Right lobe of liver (tissue), 6 donors: ENCODE measurements at places on chromosomes 4 and X. TPM values are rescaled to one million over a fixed set of nuclear protein-coding genes. Genes with fewer than 3 reads are reported as not detected.
A peak's percentile ranks its signal among the peaks of the same experiment; 100 is the strongest.

- no peak for DNase-seq
Measured at GRCh38 chrX:115251458-115252233, 17.8 kb upstream of the LRCH2 start.

- no peak for DNase-seq
Measured at GRCh38 chr4:102037566-102037965, 247.0 kb downstream of the BANK1 start.

- peak; percentile 71 for DNase-seq
Measured at GRCh38 chrX:119482481-119483480, 14.5 kb downstream of the SLC25A5 start.

DNA sequence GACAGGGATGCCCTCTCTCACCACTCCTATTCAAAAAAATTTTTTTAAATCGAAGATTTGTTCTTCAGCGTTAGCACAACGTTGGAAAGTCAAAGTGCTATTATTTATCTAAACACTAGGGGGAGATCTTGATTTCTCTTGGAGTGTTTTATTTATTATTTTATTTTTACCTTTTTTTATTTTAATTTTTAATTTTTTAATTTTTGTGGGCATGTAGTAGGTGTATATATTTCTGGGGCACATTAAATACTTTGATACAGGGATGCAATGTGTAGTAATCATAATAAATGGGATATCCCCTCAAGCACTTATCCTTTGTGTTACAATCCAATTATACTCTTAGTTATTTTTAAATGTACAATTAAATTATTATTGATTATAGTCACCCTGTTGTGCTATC, 37.4 kb upstream of the SLC10A4 start:
- no peak for DNase-seq

GRCh38 chrX:102859550-102859871, 77.6 kb upstream of the RAB40AL start:
- DNase-seq, result no peak

- DNase-seq, result no peak
Measured at GRCh38 chrX:143296521-143296920, 220.8 kb downstream of the SPANXN3 start.

- DNase-seq, result no peak
Measured at GRCh38 chrX:13432414-13433297, 112.8 kb upstream of the ATXN3L start.

DNA sequence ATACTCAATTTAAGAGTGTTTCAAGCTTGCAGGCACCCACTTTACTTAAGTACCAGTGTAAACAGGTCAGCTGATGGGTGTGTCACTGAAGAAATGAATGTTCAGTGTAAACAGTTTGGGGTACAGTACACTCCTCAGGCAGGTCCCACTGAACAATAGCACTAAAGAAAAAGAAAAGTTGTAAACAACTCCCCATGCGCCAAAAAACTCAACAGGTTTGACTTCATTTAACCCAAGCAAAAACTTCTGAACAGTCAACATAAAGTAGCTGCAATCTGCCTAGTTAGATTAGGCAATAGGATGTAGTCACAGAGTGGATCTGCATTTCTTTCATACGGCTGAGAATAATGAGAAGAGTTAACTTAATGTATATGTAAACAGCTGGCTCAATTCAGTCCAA, 93.2 kb downstream of the FAM13A start:
- no peak for DNase-seq

GRCh38 chrX:45842926-45843315, 642.2 kb upstream of the DIPK2B start:
- no peak for DNase-seq

- DNase-seq, result no peak
Measured at GRCh38 chr4:159410891-159411290, 308.0 kb downstream of the RAPGEF2 start.

GRCh38 chrX:17052793-17053192, 106.3 kb downstream of the REPS2 start:
- DNase-seq, result no peak

GRCh38 chrX:13515211-13515930, 54.0 kb upstream of the EGFL6 start:
- DNase-seq, result no peak

DNA sequence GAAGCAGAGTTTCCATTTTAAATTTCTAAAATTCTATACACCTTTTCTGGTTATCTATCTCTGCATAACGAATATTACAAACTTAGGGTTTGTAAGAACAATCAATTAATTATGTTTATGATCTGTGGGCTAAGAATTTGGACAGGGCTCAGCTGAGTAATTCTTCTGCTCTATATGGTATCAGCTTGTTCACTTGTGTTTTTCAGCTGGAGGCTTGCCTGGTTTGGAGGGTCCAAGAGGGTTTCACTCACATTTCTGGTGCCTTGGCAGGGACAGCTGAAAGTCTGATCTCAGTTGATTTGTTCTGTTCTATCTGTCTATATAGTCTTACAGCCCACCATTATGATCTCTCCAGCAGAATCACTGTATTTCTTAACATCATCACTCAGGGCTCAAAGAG, 57.8 kb upstream of the ADGRA3 start:
- no peak for DNase-seq

DNA sequence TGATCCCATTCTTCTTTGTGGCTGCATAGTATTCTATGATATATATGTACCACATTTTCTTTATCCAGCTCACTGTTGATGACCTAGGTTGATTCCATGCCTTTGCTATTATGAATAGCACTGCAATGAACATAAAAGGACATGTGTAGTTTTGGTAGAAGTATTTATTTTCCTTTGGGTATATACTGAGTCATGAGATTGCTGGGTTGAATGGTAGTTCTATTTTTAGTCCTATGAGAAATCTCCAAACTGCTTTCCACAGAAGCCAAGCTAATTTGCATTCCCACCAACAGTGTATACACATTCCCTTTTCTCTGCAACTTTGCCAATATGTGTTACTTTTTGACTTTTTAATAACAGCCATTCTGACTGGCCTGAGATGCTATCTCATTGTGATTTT, 278.3 kb downstream of the PCDH18 start:
- no peak for DNase-seq

DNA sequence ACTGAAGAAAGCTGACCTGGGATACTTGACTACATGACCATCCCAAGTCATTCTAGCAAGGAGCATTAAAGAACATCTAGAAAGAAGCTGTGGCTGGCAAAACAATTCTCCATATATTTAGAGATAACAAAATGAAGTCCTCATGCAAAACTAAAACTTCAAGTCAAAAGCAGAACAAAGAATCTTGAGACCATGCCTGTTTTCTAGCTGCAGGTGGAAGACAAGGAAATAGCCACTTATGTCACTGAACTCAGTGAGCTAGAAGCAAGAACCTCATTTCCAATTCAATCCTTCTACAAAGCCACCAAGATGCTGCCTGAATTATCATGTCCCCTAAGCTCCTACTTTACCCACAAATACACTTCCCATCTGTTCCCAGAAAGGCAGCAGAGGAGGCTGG, 13.8 kb downstream of the USP46 start:
- DNase-seq, result no peak

DNA sequence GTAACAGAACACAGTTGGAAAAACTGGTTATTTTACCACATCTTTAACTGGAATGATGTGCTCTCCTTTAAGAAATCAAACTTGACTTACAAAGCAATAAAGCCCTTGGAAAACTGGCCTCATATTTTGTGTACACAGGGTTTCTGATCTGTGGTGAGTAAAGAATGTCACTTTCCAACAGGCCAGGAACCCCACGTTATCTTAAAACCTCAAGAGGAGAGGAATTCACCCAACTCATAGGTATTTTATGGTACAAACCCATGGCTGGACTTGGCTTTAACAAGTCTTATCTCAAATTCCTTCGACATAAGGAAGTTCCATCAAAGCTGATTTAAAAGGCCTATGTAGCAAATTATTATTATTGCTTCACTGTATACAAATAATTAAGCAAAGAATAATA, 1735.1 kb downstream of the PCDH7 start:
- no peak for DNase-seq

RAB40A gene
- 0.12 TPM for total RNA-seq

FAAH2 gene
- 9.2 TPM for total RNA-seq

BEX4 gene
- 2.3 TPM for total RNA-seq

GPR173 gene
- total RNA-seq, result not detected

TMEM271 gene
- not detected for total RNA-seq

SPANXB1 gene
- total RNA-seq, result not detected

FANCB gene
- 0.09 TPM for total RNA-seq

TKTL2 gene
- not detected for total RNA-seq

P2RY8 gene
- 0.42 TPM for total RNA-seq

ATP8A1 gene
- 2.4 TPM for total RNA-seq
